ENCODE measurements at places on chromosomes 12 and 14. TPM values are rescaled to one million over a fixed set of nuclear protein-coding genes. Genes with fewer than 3 reads are reported as not detected.

- DNase-seq = no peak
Measured at GRCh38 chr12:47122602-47123001, 42.8 kb upstream of the AMIGO2 start.

DNA sequence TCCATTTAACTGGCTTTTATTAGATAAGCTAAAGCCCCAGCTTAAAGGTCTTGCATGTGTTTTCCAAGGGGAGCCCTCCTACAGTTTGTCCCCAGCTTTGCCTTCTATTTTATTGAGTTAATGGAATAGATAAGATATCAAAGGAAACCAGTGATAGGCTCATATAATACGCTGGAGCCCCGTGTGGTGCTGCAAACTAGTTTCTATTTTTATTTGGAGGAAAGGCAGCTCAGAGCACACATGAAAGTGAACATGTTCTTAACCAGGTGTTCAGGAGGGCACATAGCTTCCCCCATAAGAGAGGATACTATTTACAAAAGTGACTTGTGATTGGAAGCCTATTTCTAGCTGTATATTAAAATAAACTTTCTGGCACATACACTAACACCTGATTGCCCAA, 251.7 kb downstream of the PDZRN4 start:
- DNase-seq = no peak

DNA sequence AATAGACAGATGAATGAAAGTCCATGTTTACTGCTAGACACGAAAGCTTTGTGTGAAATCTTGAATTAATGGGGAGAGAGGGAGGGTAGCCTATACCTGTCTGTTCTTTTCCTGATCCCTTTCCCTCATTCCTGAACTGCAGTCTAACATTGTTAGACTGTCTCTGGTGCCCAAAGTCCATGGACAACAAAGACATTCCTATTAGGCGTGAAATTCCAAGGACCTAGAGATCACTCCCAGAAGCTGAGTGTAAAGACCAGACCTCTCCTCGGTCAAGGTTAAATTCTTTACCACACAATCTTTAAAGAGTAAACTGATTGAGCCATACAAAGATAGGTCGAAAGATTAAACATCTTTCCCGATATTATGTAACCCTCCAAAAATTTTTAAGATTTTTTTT, 270.7 kb upstream of the GARIN2 start:
- no peak for DNase-seq

DNA sequence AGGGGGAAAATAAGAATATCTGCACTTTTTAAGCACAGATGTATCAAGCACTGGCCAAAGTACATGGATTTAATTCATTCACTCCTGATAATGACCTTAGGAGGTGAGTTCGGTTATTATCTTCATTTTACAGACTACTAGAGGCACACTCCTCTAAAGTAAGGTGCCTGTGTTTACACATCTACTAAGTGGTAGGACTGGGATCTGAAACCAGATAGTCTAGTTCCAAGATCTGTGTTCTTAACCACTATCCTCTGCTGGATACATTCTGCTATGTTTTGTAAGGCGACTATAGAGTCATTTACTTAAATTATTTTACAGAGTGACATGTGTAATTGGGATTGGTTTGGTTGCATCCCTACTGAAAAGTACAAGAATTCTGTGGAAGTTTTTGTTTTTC, 175.3 kb downstream of the ESR2 start:
- DNase-seq = no peak

DNA sequence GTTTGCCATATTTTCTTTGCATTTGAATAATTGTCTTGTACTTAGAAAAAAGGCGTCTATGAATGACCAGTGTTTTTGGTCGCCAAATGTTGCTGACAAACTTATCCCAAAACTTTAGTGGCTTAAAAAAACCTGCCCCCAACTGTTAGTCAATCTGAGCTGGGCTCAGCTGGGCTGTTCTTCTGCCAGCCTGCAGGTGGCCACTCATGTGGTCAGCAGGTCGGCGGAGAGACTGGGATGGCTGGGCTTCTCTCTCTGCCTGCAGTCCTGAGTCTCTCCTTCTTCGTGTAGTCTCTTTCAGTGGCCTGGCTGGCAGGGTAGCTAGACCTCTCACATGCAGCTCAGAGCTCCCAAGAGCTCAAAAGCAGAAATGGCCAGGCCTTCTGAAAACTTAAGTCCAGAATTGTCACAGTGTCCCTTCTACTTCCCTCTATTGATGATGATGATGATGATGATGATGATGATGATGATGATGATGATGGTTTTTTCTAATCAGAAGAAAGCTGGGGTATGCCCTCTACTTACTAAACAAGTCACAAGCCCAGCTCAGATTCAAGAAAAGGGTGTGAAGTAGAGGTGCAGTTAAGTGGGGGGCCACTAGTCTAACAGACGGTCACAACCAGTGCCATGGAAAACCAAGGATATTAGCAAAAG, 87.9 kb downstream of the PTPN11 start:
- DNase-seq = peak; percentile 30

DNA sequence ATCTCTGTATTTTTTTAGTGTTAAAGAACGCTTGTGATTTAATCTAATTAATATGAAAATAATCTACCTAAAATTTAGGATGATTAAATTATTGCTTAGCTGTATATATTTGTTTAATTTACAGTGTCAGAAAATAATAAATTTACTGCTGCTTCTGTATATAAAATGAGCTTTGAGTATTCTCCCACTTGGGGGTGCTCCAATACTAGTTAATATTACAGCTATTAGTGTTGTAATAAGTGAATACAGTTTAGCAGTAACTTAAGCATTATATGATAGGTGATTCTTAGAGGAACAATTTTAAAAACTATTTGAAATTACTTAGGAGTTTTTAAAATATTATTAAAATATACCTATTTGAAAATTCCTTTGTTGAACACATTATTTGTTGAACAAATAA, 62.2 kb downstream of the PAPOLA start:
- no peak for DNase-seq

DNA sequence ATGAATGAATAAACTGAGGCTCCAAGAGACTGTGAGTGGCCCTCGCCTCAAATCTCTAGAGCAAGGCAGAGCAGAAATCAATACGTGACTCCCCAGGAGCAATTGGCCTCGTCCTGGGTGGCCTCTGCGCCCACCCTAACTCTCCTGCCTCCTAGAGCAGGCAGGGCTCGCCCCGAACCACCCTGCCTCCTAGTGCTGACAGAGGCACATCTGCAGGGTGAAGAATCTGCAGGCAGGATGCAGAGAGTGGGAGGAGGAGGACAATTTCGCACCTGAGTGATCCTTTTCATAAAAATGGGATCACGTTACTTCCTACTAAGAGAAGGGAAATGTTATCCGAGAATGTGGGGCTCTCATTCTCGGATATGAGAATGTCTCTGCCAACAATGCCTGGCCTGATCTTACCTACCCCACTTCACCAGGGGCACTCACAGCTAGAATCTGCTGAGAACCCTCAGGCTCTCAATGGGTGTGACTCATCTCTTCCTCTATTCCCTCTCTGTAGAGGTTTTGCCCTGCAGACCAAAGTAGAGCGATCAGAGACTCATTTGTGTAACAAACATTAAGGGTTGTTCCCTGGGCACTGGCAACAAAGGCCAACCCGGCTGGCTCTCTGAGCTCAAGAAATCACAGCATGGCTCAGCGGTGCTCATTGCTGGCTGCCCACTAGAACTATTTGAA, 61.7 kb upstream of the BCL2L14 start:
- DNase-seq = peak; percentile 86

- no peak for DNase-seq
Measured at GRCh38 chr12:123265851-123266678, 5.6 kb downstream of the CDK2AP1 start.

GRCh38 chr12:77062846-77063461, 2.4 kb downstream of the E2F7 start:
- no peak for DNase-seq

GRCh38 chr12:46208370-46208769, 60.5 kb downstream of the SLC38A1 start:
- no peak for DNase-seq

DNA sequence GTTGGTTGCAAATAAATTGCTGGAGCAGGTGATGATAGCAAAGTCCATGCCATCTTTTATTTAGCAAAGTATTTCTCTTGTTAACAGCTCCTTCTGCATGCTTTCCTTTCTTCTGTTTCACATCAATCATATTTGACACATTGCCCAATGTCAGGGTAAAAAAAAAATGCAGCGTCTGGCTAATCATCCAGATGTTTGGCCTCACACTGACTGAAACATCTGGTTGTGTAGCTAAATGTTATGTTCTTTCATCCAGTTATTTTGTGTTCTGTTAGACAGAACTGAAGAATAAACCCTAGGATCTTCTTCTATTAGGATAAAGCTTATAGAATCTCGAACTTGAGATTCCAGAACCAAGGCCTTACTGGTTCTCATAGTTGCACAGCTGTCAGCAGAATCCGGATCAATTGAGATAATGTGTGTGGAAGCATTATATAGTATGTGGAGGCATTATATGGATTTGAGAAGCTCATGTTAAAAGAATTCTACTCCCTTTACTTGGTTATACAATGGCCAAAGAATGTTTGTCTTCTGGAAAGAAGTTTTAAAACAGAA, 859.2 kb downstream of the DIO2 start:
- no peak for DNase-seq

GRCh38 chr14:69183735-69184134, 7.6 kb upstream of the EXD2 start:
- peak; percentile 83 for DNase-seq

- DNase-seq = no peak
Measured at GRCh38 chr14:102929241-102930137, 7.0 kb downstream of the AMN start.

GRCh38 chr14:35339761-35340406, 47.7 kb downstream of the PSMA6 start:
- DNase-seq = no peak

DNA sequence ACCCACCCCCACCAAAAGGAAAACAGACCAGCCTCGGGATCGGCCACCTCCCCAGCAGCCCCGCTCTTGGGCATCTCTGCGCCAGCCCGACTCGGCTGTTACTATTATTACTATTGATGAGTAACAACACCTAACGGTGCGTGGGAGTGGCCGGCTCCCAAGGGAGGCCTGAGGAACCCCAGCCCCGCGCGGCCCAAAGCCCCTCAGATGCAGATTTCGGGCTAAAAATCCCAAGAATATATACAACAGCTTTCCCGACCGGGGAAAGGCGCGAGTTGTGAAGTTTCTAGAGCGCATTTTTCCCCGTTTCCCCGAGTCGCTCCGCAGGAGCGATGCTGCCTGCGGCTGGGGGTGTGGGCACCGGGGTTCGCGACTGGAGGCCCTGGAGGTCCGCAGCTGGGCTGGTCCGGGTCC, 565 bp downstream of the NT5DC3 start:
- no peak for DNase-seq

DNA sequence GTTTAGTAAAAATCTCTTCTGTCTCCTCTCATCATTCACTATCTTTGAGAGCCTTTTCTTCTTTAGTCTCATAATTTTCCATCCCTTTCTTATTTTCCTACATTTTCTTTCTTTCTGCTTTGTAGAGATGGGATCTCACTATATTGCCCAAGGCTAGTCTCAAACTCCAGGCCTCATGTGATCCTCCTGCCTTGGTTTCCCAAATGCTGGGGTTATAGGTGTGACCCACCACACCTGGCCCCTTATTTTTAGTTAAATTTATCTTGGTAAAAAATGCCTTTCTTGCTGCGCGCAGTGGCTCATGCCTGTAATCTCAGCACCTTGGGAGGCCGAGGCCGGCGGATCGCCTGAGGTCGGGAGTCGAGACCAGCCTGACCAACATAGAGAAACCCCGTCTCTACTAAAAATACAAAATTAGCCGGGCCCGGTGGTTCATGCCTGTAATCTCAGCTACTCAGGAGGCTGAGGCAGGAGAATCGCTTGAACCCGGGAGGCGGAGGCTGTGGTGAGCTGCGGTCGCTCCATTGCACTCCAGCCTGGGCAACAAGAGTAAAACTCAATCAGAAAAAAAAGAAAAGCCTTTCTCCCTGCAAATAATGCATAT, 996 bp downstream of the SLC2A3 start:
- no peak for DNase-seq

- DNase-seq = peak; percentile 9
Measured at GRCh38 chr12:96743606-96744005, 163.5 kb upstream of the NEDD1 start.

DNA sequence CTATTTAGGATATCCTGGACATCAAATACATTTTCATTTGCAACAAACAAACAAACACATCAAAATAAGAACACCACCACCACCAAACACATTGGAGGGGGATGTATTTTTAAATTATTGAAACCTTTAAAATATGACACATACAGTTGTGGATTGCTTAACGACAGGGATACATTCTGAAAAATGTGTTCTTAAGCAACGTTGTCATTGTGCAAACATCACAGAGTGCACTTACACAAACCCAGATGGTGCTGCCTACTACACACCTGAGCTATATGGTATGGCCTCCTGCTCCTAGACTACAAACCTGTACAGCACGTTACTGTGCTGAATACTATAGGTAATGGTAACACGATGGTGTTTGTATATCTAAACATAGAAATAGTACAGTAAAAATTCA, 19.4 kb downstream of the PYGL start:
- no peak for DNase-seq

DNA sequence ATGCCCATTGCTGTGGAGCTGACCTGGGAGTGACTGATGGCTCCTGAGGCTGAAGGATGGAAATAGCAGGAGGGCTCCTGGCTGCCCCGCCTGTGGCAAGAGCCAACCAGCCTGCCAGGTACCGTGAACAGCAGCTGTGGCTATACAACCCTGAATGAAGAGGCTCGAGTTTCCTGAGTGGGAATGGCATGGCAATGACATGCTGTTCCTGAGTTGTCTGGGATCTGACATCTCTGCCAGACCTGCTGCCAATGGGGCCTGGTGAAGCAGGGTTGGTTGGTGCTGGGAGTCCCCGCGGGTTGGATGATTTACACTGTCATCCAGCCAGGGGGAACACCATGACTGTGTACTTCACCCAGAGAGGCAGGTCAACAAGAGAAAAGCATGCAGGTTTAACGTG, 31.8 kb upstream of the LRRC10 start:
- no peak for DNase-seq

- peak; percentile 75 for DNase-seq
Measured at GRCh38 chr12:79373896-79374499, 316.8 kb downstream of the PAWR start.

- no peak for DNase-seq
Measured at GRCh38 chr14:55769877-55770276, 189.9 kb downstream of the KTN1 start.

DNA sequence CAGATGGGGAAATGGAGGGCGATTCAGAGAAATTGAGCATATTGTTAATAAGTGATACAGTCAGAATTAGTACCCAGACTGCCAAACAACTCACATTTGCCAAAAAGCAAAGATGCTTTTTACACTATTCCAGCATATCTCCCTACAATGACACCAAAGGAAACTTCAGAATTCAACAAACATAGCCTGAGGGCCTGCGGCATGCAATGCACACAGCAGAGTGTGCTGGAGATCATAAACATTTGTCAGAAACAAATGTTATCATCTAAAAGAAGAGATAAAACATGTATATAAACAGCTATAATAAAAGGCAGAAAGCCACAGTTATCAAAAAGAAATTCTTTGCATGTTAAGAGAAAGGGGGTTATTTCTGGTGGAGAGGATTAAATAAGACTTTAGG, 20.1 kb upstream of the GARIN6 start:
- DNase-seq = no peak

CDKN1B gene
- total RNA-seq = 30.6 TPM

SYNE2 gene
- total RNA-seq = 86.5 TPM

G2E3 gene
- total RNA-seq = 72.4 TPM

IL26 gene
- total RNA-seq = not detected

MMP14 gene
- total RNA-seq = 48.9 TPM

CCDC197 gene
- total RNA-seq = not detected

KRT2 gene
- not detected for total RNA-seq

SH2B3 gene
- total RNA-seq = 59.0 TPM

PGF gene
- 6.3 TPM for total RNA-seq

SYNDIG1L gene
- 1.6 TPM for total RNA-seq

OS9 gene
- total RNA-seq = 79.7 TPM
